CD4-positive, alpha-beta T cell treated with Interleukin-15 for 1 hour (primary cell): ENCODE measurements at places on chromosomes 1 and 21.

DNA sequence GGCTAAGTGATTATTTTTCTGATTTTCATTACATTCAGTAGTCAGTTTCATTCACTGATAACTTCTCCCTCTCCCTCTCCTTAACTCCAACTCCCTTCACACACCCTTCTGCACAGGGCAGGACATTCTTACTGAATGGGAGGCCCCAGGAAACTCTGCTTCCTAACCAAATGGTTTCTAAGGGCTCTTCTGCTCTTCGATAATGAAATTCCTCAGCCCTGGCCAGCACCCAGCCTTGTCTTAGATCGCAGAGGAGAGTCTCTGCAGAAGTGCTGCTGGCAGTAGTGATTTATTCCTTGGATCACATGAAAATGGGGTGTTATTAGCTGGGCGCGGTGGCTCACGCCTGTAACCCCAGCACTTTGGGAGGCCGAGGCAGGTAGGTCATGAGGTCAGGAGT is 16.4 kb downstream of the PLEKHM2 start:
- no peak for DNase-seq

DNA sequence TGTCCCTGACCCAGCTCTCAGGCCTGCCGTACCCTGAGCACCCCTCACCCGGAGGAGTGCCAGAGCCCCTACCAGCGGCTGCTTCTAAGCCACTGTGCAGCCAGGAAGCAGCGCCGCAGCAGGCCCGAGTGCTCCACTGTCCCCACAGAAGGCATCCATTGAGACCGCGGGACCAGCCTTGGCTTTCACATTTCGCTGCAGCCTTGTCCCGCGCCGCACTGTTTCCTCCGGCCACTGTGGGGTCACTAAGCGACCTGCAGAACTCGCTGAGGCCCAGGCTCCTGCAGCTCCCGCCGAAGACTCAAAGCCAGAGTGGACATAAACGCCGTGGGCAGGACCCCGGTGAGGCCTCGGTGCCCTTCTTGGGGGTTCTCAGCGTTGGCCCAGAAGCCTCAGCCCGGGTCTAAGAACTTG is 3.0 kb downstream of the ALX3 start:
- no peak for DNase-seq

GRCh38 chr1:44817307-44817706 is 9.0 kb downstream of the BTBD19 start:
- no peak for DNase-seq

GRCh38 chr1:31745096-31745945 is 18.8 kb downstream of the ADGRB2 start:
- DNase-seq, result peak; percentile 48
